Gastrocnemius medialis (tissue), 4 donors: ENCODE measurements at places on chromosomes 12 and 14. TPM values are rescaled to one million over a fixed set of nuclear protein-coding genes. Genes with fewer than 3 reads are reported as not detected.

CNTN1 gene
- total RNA-seq: 0.17 TPM

NABP2 gene
- total RNA-seq: 46.7 TPM

GRCh38 chr12:30213166-30213565 is 429.4 kb upstream of the TMTC1 start:
- no peaks in the 10 kb centered on the region for H3K4me1 ChIP-seq
- DNase-seq: no peak
- no peak overlapping the region for H3K4me3 ChIP-seq
- H3K36me3 ChIP-seq: no peaks in the 10 kb centered on the region
- H3K27ac ChIP-seq: no peak overlapping the region
- H3K27me3 ChIP-seq: no peaks in the 10 kb centered on the region

DNA sequence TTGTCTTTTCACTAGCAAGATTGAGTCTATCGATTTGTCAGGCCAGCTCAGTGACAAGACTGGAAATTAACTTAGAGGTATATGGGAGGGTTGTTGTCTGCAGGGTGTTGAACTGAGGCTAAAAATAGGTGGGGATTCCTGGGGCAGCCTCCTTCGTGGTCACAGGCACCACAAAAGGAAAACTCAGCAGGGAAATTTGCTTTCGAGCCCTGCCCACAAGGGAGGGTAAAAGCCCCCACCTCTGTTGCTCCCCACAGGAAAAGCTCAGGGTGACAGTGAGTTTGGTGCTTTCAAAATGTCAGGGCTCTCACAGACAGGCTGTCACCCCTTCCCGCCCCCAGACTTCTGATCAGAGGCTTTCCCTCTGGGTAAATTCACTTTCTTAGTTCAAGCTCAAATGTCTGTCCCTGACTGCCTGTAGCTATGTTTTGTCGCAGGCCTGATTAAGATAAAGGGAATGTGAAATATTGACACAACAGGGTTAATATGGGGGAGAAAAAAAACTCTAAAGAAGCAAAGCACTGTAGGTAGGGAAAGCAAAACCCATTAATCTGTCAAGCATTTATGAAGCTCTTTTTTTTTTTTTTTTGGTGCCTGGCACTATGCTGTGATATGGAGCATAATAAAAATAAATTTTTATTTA is 11.7 kb upstream of the NFKBIA start:
- H3K27ac ChIP-seq: no peak overlapping the region
- DNase-seq: no peak
- no peak overlapping the region for H3K4me3 ChIP-seq
- no peaks in the 10 kb centered on the region for H3K27me3 ChIP-seq
- H3K4me1 ChIP-seq: peaks cover 6% of the 10 kb centered on the region

DNA sequence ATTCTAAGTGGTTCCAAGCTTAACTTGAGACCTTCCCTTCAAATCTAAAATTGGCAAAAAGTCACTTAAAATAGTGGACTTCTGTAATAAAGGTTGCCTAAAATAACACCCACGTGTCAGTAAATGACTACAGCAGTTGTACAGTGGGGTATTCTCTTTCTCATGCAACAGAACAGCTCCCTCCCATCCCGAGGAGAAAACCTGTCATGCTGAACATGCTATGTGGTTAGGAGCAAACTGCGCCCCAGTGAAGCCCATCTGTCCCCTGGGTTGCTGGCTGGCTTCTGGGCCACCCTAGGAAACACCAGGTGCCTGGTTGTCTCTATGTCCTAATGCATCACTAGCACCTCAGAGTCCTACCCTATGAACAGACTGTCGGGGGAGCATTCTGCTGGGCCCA is 2.7 kb downstream of the BTBD6 start:
- peaks cover 21% of the 10 kb centered on the region for H3K36me3 ChIP-seq
- H3K4me3 ChIP-seq: no peak overlapping the region
- H3K4me1 ChIP-seq: peaks cover 29% of the 10 kb centered on the region
- H3K27ac ChIP-seq: no peak overlapping the region
- no peak for DNase-seq
- H3K27me3 ChIP-seq: no peaks in the 10 kb centered on the region

DNA sequence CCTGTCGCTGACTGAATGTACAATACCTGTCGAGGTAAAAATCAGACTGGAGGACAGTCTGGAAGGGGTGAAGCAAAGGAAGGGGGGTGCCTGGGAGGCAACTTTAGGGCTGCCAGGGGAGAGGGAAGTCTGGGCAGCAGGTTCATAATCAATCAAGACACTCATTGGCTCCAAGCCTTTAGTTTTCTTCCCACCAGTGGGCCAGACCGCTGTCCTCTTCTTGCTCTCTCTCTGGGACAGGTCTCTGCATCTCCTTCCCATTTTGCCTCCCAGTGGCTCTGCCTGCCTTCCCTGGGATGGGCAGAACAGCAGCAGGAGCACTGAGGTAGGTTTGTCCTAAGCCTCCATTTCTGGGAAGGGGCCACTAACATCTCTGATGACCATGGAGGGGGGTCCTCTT is 206.5 kb downstream of the TTC8 start:
- H3K4me3 ChIP-seq: no peak overlapping the region
- no peaks in the 10 kb centered on the region for H3K36me3 ChIP-seq
- H3K27ac ChIP-seq: no peak overlapping the region
- DNase-seq: no peak
- H3K4me1 ChIP-seq: no peaks in the 10 kb centered on the region

PUS7L gene
- total RNA-seq: 3.1 TPM

CPSF2 gene
- 146 TPM for total RNA-seq

DNA sequence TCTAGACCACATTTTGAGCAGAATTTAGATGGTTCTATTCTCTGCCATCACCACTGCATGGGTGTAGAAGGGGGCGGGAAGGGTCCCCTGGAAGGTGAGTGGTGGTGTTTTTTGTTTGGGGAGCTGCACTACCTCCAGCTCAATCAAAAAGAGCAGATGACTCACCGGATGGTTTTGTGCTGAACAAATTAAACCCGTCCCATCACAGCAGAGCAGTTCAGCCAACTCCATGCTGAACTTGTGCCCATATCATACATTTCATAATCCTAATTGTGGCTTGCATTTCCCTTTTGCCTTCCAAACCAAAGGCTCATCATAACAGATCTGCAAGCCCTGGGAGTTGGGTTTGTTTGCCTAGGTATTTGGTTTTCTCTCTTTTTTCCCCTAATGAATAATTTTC is 53.0 kb upstream of the RPH3A start:
- no peak overlapping the region for H3K4me3 ChIP-seq
- H3K27me3 ChIP-seq: no peaks in the 10 kb centered on the region
- H3K4me1 ChIP-seq: no peaks in the 10 kb centered on the region
- DNase-seq: no peak

TIGAR gene
- 7.2 TPM for total RNA-seq

GYS2 gene
- 0.11 TPM for total RNA-seq

ADAMTS20 gene
- total RNA-seq: not detected

CCDC198 gene
- not detected for total RNA-seq
